ENCODE measurements at places on chromosomes 16 and 17.

DNA sequence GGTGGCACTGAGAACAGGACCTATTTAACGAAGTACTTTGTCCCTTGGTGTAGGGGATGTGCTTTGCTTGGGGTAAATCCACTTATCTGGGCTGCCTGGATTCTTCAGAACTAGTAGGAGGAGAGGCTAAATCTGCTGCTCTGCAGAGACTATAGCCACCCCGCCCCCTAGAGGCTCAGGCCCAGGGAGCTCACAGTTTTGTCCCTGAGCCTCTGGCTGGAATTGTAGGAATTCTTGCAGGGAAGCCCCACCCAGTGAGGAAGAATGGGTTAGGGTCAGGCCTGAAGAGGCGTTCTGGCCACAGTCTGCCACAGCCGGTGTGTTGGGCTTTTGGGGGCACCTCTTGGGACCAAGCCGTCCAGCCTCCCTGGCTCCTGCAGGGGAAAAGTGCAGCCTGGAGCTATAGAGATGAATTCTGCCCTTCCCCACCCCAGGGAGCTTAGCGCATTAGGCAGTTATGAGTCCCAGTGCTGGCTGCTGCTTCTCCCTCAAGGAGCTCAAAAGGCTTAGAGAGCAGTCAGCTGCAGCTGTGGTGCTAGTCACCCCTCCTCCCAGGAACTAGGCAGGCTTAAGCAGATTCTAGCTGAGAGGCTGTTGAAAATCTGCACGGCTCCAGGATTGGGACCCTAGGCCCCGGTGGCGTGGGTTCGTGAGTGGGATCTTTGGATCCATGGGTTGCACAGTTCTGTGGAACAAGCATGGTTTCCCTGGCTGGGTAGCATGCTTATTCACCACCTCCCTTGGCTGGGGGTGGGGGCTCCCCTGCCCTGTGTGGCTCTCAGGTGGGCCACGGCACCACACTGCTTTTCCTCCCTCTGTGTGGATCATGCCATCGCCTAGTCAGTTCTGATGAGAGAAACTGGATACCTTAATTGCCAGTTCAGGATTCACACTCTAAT is 237.4 kb upstream of the TOM1L1 start:
- DNase-seq, result no peak

- DNase-seq, result no peak
Observed at GRCh38 chr17:71792966-71793365, 327.9 kb upstream of the SOX9 start.

DNA sequence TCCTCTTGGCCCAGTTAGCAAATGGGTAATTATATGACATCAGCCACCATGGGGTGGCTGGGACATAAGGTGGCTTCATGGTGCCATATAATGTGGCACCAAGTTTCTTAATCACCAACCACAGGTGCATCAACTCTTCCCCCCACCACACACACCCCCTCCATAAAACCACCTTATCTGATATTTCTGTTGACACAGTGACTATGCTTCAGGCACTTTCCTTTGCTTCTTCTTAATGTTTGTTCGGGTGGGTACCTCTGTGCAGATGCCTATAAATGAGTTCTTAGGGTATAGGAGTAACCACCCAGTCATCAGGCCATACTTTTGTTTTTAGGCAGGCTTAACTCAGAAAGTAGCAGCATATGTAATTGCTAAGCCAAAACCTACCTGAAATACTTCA is 29.5 kb downstream of the RNF43 start:
- DNase-seq, result no peak

- DNase-seq, result peak; percentile 29
Observed at GRCh38 chr16:55944377-55944802, 69.2 kb upstream of the CES5A start.

GRCh38 chr16:81518439-81518757 is 73.8 kb downstream of the CMIP start:
- DNase-seq, result no peak

GRCh38 chr16:89067677-89068443 is 25.8 kb upstream of the ACSF3 start:
- DNase-seq, result no peak

DNA sequence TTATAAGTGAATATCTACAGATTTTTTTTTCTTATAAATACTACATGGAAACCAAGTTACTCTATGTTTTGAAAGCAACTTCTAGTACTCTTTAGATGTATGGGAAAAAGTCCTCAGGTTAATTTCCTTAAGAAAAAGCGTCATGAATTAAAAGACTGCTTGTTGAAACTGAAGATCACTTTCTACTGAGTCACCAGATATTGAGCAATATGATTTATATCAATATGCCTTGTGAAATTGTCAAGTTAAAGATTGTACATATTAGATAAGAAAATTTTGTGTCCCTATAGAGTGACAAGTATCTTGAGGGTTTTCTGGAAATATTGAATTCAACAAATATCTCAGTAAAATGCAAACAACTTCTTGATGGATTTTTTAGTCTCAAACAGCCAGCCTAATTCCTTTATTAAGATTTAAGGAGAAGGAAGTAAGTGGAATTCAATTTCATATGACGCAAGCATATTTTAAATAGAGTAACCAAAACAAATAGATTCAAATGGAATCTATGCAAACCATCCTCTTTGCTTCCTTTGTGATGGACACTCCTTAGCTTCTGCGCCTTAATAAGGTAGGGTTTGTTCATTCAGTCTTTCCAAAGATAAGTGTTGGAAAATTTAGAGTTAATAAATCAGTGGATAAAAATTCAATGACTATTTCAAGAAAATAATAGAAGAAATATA is 16.6 kb downstream of the KRT12 start:
- DNase-seq, result no peak

DNA sequence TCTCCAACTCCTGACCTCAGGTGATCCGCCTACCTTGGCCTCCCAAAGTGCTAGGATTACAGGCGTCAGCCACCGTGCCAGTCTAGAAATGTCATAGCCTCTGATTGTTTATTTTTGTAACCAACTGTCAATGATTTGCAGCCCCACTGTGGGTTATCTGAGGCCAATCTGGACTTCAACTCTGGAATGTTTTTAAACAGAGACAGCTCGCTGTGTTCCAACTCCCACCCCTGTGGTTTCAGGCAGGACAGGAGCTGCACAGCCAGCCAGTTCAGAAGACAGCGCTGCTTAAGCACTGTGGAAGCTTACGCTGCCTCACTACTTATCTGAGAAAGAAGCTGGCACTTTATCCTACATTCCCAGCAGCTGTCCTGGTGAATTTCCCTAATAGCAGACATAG is 19.5 kb downstream of the MRM3 start:
- DNase-seq, result no peak

DNA sequence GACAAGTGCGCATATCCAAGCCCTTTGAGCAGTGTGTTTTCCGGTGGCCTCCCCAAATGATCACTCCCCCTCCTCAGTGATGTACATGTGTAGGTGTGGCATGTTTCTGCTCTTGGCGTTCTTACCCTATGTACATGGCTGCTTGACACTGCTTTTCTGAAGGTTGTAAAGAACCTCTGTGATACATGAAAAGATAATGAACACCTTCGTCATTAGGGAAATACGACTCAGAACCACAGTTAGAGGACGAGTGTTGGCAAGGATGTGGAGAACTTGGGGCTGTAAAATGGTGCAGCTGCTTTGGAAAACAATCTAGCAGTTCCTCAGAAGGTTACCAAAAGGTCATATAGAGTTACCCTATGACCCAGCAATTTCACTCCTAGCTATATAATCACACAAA is 28.6 kb downstream of the CEP95 start:
- DNase-seq, result no peak

DNA sequence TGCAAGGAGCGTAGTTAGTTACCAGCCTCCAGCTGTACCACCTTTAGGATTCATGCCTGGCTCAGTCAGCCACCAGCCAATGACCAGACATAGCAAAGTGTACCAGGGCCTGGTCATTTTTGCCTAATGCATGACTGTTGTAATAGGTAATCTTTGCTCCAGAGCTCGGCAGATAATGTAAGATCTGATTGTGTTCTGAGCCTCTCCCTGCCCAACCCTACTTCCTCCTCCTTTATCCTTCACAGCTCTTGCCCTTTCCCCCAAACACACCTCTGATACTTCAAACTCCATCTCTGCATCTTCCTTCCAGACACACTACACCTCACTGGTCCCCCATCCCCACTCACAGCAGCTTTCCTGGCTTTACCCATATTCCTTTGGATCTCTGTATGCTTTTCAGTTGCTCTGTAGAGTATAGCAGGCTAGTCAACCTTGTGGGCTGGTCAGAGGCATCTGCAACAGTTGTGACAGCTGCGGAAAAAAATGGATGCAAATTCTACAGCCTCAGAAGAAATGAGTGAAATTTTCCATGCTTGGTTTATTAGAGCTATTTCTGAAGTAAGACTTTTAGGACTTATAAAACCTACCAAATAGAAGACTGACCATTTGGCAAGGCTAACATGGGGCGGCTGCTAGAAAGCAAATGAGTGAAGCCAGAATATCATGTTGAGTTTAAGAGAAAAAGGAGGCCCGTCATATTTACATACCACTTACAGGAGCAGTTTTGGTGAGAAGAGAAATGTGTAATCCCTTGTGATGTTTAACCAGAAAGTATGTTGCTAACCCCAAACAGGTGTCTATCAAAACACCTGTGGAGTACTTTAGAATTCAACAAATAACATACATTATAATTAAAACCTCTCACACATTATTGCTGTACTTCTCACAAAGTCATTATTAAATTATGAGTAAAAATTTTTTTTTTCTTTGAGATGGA is 19.9 kb upstream of the C16orf87 start:
- no peak for DNase-seq

GRCh38 chr17:50458270-50458669 is 10.4 kb downstream of the CHAD start:
- no peak for DNase-seq

DNA sequence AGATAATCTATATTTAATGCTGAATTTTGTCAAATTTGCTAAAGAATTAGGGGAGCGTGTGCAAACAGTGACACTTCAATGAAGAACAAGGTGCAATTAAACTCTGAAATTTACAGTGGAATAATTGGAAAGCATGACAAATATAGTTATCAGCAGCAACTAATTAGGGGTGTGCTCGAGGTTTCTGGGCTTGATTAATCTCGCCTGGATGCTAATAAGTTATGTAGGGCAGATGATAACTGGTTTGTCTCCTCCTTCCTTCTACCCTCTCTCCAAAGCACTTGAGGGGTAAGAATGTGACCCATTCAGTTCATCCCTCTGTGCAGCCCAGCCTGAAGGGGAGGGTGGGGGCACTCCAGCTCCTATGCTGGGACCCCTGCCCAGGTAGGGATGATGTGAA is 21.9 kb downstream of the MRM1 start:
- no peak for DNase-seq

GRCh38 chr16:72989579-72990551 is 58.1 kb downstream of the ZFHX3 start:
- DNase-seq, result no peak

DNA sequence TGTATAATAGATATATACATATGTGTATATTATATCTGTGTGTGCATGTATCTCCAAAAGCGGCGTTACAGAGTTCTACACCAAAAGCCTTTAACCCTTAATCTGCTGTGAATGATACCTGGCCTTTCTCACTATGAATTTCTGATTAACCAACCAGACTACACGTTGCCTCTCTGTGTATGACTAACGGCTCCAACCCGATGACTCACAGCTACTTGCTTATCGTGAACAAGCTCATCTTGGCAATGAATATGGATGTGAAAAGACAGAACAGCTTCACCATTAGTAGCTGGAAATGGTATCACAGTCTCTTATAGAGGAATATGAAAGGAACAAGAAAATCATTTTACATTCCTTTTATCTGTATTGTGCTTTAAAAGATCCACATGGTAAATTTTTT is 23.8 kb upstream of the ARHGAP44 start:
- DNase-seq, result no peak

DNA sequence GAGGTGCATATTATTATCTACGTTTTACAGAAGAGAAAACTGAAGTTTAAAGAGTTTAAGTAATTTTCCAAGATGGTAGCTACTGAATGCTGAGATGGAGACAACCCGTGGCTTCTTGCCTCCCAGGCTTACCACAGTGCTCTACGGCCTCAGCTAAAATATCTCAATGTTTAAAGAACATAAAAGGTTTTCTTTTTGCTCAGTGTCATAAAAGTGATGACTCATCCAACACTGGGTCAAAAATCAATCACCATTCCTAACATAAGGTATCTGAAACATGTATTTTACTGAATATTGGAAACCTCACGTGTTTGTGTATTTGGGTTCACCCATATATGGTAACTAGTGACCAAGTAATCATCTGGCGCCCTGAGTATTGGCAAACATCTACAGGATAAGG is 18.4 kb downstream of the ABCA9 start:
- DNase-seq, result no peak

DNA sequence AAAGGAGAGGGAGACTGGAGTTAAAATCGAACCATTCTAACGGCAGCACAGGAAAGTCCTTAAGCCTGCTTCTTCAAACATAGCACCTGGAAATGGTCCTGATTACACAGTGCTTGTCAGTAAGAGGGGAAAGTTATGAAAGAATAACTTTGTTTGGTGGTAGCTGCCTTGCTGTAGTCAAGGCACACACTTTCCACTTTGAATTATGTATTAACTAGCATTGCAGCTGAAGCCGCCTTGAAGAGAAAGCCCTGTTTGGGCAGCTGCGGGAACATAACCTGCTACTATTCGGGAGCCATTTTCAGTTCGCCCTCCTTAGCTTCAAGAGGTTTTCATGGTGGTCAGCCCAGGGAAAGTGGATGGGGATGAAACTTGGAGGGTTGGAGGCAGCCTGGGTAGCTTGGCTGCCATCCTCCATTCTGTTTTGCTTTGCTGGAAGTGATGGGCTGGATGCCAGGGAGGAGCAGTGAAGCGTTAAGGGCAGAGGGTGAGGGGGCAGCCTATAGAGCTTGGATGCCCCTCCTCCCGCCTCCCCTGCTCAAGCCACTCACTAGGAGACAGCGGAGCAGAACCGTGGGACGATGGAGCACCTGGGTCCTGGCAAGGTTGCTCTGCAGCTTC is 5.3 kb upstream of the HAS3 start:
- DNase-seq, result no peak

GRCh38 chr17:62565817-62566216 is 61.7 kb upstream of the MRC2 start:
- DNase-seq, result no peak

- DNase-seq, result no peak
Observed at GRCh38 chr17:70021726-70022125, 53.3 kb upstream of the KCNJ16 start.

- DNase-seq, result no peak
Observed at GRCh38 chr17:3730881-3731429, 7.3 kb downstream of the HASPIN start.

GRCh38 chr17:32267690-32268205 is 2.1 kb downstream of the RHBDL3 start:
- DNase-seq, result no peak

DNA sequence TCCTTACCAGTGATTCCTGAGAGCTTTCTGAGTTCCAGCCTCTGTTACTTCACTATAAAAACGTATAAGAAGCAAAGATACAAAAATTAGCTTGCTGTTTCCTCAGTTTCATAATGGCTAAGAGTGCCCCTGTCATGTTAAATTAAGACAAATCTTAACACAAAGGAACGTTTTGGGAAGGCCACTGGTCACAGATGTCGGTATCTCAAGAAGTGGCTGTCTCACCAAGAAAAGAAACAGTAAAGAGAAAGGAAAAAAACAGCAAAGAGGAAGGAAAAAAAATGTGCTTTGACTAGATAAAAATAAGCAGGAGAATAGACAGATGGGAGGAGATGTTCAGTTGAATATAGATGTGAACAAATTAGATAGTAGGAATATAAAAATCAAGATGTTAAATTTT is 94.8 kb upstream of the AKTIP start:
- no peak for DNase-seq
